ENCODE measurements at places on chromosomes 5 and 9.

DNA sequence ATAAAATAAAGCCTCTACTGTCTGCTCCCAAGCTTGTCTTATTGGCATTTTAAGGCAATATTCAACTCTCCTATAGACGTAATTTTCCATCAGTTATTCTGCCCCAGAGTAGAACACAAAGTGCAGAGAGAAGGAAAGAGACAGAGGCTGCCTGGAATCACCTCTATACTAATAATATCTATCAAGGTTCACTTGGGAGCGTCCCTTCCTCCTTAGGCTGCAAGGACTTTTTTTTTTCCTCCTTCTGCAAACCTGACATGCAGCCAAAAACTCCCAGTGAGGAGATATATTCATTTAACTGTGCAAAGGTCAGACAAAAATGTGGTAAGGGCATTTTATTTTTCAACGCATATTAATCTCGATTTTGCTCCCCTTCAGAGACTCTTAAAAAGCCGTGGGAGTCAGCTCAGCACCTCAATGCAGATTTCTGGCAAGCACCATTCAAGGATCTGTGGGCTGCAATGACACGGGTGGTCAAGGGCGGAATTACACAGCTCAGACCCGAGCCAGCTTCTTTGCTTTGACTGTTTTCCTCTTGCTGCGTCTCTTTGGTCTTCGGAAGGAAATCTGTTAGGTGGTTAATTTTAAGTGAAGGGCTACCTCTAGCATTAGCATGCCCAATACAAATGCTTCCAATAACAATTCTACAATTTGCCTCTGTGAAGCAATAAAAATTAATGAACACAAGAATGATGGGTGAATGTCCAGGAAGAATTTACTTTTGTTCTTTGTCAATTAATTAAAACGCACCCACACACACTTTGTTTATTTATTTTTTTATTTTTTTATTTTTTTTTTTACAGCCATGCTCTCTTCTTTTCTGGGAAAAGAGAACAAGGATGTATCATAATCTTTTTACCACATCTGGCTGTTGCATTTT is 587.7 kb upstream of the GRAMD2B start:
- no peak for DNase-seq

DNA sequence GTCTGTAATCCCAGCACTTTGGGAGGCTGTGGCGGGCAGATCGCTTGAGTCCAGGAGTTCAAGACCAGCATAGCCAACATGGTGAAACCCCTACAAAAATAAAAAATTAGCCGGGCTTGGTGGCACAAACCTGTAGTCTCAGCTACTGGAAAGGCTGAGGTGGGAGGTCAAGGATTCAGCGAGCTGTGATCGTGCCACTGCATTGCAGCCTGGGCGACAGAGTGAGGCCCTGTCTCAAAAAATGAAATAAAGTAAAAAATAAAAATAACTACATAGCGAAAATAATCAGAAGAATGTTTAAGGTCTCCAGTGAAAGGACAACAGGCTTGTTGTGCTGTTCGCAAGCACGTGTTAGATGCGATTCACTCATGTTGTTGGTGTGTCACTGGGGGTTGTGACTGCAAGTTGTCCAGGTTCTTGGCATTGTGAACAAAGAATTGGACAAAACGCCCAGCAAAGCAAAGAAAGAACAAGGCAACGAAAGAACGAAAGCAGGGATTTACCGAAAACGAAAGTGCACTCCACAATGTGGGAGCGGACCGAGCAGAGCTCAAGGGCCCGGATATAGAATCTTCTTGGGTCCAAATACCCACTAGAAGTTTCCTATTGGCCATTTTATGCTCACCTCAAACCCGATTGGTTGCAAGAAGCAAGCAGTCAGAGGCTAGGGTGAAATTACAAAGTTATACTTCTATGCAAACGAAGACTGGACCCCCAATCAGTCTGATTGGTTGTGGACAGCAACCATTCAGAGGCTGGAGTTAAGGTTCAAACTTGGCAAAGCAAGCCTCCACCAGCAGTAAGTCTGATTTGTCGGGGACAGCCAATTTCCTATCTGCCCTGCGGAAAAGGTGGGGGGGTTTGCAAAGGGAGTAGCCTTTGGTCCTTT is 844 bp upstream of the MCCC2 start:
- no peak for DNase-seq

- no peak for DNase-seq
These were observed 259.8 kb upstream of the WWC1 start for GRCh38 chr5:168031614-168032013.

DNA sequence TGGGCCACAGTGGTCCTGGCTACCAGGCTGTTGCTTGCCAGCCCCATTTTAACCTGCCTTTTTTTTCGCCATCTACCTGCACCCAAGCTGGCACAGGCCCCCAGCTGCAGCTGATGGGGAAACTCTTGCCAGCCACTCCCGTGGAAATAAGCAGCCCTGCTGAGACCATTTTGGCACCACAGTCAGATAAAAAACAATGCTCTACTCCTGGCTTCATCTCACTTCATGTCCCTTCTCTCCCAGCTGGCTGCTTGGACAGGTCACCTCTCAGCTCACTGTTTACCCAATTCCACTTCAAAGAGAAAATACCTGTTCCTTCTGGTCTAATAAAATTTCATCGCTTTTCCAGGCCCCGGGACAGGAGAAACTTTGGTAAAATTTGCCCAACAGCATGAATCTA is 322.6 kb upstream of the SLC30A5 start:
- no peak for DNase-seq
